ENCODE measurements at places on chromosomes 12 and 14.
A peak's percentile ranks its signal among the peaks of the same experiment; 100 is the strongest.

DNA sequence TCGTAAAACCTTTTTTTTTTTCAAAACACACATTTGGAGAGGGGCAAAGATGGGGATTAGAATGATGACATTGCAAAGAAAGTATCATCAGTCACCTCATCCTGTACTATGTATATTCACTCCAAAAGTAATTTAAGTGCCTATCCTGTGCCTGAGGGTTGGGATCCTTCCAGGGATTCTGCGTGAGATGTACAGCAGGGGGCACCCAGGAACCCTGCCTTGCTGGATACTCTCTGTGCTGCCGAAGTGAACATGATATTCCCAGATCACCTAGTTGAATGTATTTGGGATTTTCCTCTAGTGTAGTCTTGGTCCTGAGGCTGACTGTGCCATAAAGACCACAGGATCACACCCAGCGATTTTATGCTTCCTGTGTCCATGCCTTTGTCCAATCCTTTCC lies 372.7 kb downstream of the IPO8 start:
- no peak for DNase-seq

DNA sequence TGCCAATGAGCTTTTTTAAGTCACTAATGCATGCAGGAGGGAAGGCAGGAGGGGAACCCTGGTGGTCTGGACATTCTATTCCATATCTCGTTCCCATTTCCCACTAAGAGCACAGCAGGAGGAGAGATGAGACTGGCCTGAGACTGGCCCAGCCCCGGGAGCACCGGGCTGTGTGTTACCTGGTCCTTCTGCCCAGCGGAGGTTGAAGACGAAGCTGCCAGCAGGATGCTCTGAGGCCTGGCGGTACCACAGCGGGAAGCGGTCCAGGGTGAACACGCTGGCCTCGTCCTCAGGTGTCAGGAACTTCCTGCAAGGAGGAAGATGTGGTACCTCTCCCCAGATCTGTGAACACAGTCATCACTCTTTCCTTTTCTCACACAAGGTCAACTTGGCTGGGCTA lies 23.9 kb downstream of the LRTM2 start:
- DNase-seq, result no peak

DNA sequence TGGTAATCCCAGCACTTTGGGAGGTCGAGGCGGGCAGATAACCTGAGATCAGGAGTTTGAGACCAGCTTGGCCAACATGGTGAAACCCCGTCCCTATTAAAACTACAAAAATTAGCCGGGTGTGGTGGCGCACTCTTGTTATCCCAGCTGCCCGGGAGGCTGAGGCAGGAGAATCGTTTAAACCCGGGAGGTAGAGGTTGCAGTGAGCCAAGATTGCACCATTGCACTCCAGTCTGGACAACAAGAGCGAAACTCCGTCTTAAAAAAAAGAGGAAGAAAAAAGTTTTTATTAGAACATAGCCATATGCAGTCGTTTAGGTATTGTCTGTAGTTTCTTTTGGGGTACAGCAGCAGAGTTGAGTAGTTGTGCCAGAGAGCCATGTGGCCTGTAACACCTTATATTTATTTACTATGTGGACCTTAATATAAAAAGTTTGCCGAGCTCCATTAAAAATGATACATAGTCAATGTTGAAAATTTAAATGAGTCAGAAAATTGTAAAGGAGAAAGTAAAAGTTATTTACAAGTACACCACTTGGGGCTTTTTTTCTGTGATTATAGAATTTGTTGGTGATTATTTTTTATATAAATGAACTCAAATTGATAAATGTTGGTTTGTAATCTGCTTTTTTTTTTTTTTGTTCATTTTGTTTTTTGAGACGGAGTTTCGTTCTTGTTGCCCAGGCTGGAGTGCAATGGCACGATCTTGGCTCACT lies 2.2 kb downstream of the ADIPOR2 start:
- DNase-seq, result no peak

GRCh38 chr14:99838639-99839134 lies 45.5 kb downstream of the EML1 start:
- DNase-seq, result no peak

DNA sequence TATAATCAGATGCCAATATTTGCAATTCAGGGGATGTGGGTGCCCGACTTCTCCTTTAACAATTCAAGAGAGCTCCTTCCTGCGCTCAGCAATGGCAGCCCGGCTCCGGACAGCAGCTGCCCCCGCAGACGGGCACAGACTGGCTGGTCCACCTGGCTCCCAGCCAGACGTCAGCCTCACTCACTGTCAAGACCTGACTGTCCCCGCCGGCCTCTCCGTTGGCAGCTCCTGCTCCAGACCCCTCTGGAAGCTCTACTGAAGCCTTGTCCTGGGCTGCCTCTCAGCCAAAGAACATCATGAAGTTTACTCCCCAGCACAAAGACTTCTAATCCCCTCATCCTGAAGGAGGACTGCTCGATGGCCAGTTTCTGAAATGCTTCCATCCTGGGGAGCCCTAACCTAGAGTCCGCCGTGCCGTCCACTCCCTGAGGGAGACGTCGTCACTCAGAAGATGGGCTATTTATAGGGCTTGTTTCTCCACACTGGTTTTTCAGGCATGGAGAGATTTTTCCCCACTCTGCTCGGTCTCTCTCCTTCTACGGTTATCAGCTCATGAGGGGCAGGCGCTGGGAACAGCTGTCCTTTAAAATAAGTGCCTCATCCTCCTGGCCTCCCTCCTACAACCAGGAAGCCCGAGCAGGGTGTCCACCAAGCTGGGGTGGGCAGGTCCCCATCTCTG lies 126.2 kb downstream of the RFLNA start:
- DNase-seq, result no peak

DNA sequence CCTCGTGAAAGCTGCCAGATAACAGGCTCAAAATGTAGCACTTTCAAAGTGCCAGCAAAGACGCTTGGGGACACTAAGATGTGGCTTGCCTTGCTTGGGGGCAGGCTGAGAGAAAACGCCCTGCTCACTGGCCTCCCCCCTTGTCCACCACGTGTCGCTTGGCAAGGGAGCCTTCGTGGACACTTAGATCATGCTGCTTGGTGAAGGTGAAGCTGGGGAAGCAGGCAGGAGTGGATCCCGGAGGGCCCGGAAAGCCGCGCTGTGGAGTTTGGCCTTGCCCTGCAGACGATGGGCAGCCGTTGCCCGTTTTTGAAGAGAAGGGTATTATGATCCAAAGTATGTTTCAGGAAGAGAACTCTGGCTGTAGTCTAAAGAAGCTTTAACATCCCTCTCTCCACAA lies 53.4 kb upstream of the BDKRB2 start:
- no peak for DNase-seq

DNA sequence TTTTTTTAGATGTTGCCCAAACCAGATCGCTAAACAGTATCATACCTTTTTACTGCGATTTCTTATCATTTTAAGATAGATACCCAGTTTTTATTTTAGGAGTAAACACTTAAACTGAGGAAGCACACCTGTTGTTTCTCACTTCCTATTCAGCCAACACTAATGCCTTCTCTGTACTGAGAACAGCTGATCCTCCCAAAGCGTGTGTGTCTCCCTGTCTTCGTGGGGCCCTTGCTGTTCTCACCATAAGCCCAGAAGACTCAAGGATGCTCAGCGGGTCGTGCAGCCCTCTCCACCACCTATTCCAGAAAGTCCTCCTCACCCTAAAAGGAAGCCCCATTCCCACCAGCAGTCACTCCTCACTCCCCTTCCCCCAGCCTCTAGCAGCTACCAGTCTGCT lies 14.8 kb downstream of the PPP2R5C start:
- no peak for DNase-seq

- peak; percentile 32 for DNase-seq
Observed at GRCh38 chr14:96363751-96364336, 518 bp downstream of the GSKIP start.

DNA sequence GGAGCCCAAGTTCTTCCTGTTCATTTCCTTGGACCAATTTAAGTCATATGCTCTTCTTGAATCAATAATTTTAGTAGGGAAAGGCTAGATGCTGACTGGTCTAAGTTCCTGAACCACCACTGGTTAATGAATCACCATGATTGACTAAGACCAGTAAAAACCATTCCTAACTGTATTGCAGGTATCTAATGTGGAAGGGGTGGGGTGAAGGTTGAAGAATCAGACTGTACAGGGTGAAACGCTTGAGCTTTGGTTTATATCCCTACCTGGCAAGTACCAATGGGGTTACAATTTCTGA lies 100.1 kb downstream of the DYRK2 start:
- peak; percentile 42 for DNase-seq

- DNase-seq, result no peak
Observed at GRCh38 chr12:93616584-93617101, 44.2 kb downstream of the SOCS2 start.

- no peak for DNase-seq
Observed at GRCh38 chr14:36317650-36318049, 2.8 kb downstream of the MBIP start.

DNA sequence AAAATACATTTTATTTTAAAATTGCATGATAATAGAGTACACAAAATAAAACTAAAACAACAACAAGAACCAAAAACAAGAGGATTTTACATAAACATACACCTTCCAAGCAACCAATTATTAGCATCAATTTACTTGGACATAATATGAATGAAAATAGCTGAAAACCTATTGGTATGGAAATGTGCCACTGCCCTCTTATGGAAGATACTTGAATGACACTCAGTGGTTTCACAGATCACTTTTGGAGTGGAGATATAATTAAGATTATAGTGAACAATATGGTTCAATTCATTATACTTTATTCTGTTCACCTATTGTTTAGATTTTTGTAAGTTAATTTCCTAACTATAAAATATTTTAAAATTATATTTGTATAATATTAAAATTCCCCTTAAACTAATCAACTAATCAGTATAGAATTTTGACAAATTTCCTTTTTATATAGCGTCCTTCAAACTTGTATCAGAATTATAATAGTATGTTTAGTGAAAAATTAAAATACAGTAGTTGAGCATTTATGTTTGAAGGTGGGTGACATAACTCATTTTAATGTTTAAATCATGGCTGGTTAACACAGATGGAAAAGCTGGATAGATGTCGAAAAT lies 70.1 kb downstream of the SLC6A15 start:
- no peak for DNase-seq

- DNase-seq, result no peak
Observed at GRCh38 chr12:101876322-101876860, 989 bp upstream of the DRAM1 start.

DNA sequence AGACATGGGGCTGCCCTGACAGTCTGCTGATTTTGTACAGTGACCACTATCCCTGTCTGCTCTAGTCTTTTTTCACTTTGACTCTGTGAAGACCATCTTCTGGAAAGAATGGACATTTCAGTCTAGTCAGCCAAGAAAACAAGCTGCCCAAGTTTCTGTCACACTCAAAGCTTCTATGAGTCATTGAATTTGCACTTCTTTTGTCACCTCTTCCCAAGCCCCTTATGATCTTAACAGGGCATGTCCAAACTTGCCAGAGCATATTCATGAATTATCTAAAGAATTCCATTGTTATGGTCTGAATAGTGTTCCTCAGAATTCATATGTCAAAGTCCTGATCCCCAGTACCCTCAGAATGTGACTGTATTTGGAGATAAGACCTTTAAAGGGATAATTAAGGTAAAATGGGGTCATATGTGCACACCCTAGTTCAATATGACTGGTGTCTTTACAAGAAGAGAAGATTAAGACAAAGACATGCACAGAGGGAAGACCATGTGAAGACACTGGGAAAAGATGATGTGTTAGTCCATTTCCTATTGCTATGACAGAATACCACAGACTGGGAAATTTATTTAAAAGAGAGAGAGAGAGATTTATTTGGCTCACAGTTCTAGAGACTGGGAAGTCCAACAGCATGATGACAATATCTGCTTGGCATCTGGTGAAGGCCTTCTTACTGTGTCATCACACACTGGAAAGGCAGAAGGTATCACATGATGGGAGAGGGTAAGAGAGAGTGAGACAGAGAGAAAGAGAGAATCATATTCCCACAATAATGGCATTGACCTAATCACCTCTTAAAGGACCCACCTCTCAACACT lies 242.6 kb downstream of the BTG1 start:
- DNase-seq, result no peak

DNA sequence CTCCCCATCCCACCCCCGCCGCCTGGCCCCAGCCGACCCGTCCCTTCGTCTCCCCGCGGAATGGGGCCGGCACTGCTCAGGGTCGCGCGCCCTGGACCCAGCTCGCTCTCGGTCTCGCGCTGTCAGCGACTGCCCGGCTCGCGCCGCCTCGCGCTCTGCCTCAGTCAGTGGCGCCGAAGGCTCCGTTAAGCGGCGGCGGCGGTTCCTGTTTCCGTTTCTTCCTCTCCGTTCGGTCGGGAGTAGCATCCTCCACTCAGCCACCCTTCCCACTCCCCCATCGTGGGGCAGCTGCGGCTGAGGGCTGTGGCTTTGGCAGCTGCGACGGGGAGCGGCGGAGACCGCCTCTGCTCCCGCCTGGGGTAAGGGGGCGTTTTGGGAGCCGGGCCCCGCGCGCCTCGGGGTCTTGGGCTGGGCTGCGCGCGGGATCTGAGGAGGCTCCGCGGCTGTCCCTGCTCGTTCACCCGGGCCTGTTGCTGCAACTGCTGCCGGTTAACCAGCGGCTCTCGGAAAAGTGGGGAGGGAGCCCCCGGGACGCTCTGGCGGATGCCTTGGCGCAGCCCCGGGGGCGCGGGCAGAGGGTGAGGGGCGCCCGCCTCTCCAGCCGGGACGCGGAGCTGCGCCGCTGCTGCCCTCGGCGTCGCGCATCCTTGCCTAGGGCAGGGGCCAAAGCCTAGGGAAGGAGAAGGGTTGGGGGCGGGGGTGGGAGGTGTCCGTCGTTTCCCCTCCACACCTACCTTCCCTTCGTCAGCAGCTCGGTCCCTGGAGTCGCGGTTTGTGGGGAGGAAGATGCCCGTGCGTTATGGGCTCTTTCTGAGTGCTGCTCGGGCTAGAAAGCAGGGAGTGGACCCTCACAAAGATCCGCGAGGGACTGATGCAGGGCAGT lies 567 bp downstream of the FUT8 start:
- DNase-seq, result peak; percentile 64

- DNase-seq, result no peak
Observed at GRCh38 chr12:79532907-79533288, 157.9 kb downstream of the PAWR start.

DNA sequence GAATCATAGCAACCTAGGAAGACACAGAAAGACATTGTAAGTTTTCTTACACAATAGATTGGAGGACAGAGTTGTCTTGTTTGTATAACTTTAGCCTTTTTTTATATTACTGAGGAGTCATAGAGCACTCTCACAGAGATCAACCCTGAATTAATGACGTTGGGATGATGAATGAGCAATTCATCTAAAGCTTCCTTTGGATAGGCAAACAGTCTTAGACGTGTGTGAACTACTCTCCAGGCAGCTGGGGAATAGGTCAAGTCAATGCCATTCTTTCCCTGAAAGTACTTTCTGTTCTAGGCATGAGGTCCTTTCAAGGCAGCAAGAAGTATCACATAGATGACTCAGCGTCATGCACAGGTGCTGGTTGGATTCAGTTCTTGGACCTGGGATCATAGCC lies 369.1 kb upstream of the NOVA1 start:
- DNase-seq, result peak; percentile 53

- DNase-seq, result peak; percentile 66
Observed at GRCh38 chr14:24013654-24014514, 25.2 kb downstream of the DHRS4L2 start.

Data from mucosa of gallbladder (tissue), 1 donor.